Endodermal cell (in vitro differentiated cells): ENCODE measurements at places on chromosomes 1 and 21.

DNA sequence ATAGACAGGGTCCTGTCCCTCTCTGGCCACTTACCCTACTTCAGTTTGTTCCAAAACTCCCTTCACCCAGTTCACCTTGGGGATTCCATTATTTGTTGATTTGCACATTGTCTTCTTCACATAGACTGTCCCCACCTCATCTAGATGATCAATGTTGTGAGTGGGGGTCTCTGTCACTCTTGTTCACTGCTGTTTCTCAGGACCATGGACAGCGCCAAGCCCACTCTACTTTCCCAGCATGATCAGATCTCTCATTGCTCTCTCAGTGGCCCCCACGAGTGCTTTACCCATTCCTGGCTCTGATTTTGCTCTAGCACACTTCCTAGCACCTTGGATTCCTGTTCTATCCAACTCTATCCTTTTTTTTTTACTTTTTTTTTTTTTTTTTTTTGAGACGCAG lies 45.4 kb upstream of the IGSF21 start:
- H3K36me3 ChIP-seq = no peaks in the 10 kb centered on the region
- H3K4me3 ChIP-seq = no peak overlapping the region
- no peaks in the 10 kb centered on the region for H3K4me1 ChIP-seq
- no peak overlapping the region for H3K27ac ChIP-seq
- peaks cover 85% of the 10 kb centered on the region for H3K27me3 ChIP-seq

DNA sequence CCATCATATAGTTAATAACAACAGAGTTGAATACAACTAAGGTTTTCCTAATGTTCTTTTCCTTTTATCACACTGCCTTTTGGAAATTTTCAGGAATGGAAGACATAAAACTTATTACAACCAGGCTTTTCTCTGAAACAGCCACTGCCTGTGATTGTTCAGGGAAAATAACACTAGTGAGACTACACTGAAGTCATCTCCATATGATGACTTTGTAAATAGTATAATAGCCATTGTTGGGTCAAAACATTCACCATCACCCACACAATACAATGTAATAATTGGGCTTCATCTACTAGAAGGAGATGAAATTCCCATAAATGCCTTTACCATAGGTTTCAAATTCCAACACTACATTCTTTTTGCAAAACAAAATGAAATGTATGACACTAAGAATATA lies 5.0 kb downstream of the TESK2 start:
- H3K27ac ChIP-seq = no peak overlapping the region
- no peak for DNase-seq
- H3K4me1 ChIP-seq = no peaks in the 10 kb centered on the region
- H3K27me3 ChIP-seq = peaks cover 7% of the 10 kb centered on the region

GRCh38 chr1:158998781-158999161 lies 10.9 kb upstream of the IFI16 start:
- peak overlapping the region; percentile 80 for H3K4me3 ChIP-seq
- peak; percentile 65 for DNase-seq
- peaks cover 4% of the 10 kb centered on the region for H3K4me1 ChIP-seq
- H3K27ac ChIP-seq = peak overlapping the region; percentile 90

DNA sequence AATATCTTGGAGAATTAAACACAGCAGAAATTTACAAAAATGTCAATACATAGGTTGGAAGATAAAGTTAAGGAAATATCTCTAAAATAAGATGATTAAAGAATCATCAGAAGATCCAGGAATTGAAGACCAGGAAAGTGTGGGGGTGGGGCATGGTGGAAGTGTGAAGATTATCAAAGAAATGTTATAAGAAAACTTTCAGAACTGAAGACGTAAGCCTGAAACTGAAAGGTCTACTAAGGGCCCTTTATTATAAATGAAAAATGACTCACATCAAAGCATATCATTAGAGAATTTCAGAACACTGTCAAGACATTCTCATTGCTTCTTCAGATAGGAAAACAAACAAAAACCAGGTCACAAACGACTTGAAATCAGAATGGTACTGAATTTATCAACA lies 92.4 kb upstream of the DPT start:
- no peaks in the 10 kb centered on the region for H3K36me3 ChIP-seq
- H3K27me3 ChIP-seq = no peaks in the 10 kb centered on the region
- no peaks in the 10 kb centered on the region for H3K4me1 ChIP-seq
- H3K4me3 ChIP-seq = no peak overlapping the region
- no peak for DNase-seq

DNA sequence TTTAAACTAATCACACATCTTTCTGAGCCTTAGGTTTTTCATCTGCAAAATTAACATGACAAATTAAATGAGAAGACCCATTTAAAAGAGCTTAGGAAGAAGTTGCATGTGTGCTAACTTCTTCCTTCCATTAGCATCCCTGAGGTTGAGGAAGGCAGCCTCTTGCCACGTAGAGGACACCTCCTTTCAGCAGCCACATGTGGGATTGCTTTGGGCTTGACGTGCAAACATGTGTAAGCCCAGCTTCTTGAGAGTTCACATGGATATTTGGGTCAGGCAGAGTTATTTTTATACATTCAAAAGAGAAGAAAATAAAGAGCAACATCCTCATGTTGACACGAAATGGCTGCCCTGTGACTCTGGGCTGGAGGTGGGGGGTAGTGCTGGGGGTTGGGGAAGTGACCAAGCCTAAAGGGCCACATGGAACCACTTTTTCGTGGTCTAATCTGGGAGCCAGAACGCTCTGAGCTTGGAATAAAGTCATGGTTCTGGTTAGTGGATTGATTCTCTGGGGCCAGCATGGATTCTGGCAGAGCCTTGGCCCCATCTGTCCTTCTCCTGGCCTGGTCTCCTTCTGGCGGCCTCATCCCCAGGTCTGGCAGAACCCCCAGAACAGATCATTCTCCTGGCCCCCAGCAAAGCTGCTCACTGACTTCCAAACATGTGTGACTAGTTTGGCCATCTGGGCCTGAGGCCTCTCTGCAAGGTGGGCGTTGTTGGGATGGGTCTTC lies 137.1 kb upstream of the USP24 start:
- H3K36me3 ChIP-seq = no peaks in the 10 kb centered on the region
- no peak for DNase-seq
- H3K27me3 ChIP-seq = peaks cover 11% of the 10 kb centered on the region
- H3K4me3 ChIP-seq = no peak overlapping the region

GRCh38 chr1:205438213-205439158 lies 16.6 kb upstream of the LEMD1 start:
- peak; percentile 69 for DNase-seq
- H3K36me3 ChIP-seq = no peaks in the 10 kb centered on the region
- no peak overlapping the region for H3K27ac ChIP-seq

- H3K4me1 ChIP-seq = no peaks in the 10 kb centered on the region
- no peak overlapping the region for H3K27ac ChIP-seq
- H3K4me3 ChIP-seq = no peak overlapping the region
- peaks cover 35% of the 10 kb centered on the region for H3K36me3 ChIP-seq
- DNase-seq = no peak
- no peaks in the 10 kb centered on the region for H3K27me3 ChIP-seq
Observed at GRCh38 chr1:231026576-231026975, 13.5 kb downstream of the FAM89A start.

GRCh38 chr1:172662464-172663109 lies 3.7 kb downstream of the FASLG start:
- H3K4me3 ChIP-seq = no peak overlapping the region
- H3K27ac ChIP-seq = no peak overlapping the region
- no peaks in the 10 kb centered on the region for H3K4me1 ChIP-seq
- DNase-seq = no peak
- no peaks in the 10 kb centered on the region for H3K27me3 ChIP-seq

DNA sequence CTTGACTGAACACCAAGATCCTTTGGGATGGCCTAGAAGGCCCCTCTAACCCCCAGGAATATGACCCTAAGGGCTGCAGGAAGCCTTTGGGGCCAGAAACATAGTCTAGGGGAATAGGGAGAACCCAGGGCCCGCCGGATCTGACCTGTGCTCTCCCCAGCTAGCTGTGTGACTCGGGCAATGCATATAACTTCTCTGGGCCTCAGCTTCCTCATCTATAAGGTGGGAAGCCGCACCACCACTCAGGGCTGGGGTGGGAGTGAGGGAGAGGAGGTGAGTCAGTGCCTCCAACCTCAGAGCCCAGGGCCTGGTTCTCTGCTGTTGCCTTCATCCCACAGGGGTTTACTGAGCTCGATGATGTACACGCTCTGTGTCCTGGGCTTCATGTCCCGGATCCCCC lies 434.4 kb downstream of the PTPRU start:
- no peak overlapping the region for H3K4me3 ChIP-seq
- peaks cover 4% of the 10 kb centered on the region for H3K27me3 ChIP-seq
- no peaks in the 10 kb centered on the region for H3K4me1 ChIP-seq
- H3K36me3 ChIP-seq = no peaks in the 10 kb centered on the region
- DNase-seq = no peak

DNA sequence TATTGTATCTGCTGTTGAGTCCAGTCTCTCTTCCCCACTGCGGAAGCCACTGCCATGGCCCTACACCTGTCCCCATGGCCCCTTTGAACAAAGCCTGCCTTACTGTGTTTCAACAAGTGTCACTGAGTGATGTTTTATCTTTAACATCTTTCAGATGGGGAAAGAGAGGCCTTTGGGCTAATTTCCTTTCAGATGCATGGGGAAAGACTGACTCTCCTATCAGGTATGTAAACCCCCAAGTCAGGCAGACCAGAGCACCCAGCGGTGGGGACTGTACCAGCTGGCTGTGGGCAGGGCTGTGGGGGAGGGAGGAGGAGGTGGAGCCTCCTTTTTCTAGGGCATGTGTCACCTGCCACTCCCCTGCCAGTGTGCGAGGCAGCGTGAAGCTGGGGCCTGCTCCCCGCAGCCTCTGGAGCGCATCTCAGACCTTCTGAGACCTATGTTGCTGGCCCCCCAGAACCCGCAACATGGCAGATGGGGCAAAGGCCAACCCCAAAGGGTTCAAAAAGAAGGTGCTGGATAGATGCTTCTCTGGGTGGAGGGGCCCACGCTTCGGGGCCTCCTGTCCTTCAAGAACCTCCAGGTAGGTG lies at the start of gene PLA2G2F:
Gene PLA2G2F (plus strand): TSS at position 363 of the 590 bp plus-strand sequence. CDS start 105 bp downstream, at position 468.
- no peaks in the 10 kb centered on the region for H3K27me3 ChIP-seq
- no peak for DNase-seq
- no peaks in the 10 kb centered on the region for H3K4me1 ChIP-seq

- no peak for DNase-seq
- H3K27ac ChIP-seq = no peak overlapping the region
- no peak overlapping the region for H3K4me3 ChIP-seq
Observed at GRCh38 chr1:3155926-3156220, 86.9 kb downstream of the PRDM16 start.

- H3K36me3 ChIP-seq = no peaks in the 10 kb centered on the region
- DNase-seq = no peak
- H3K27ac ChIP-seq = no peak overlapping the region
Observed at GRCh38 chr1:86396498-86396890, 371 bp upstream of the ODF2L start.

GRCh38 chr1:244680667-244681066 lies 27.7 kb downstream of the DESI2 start:
- H3K27ac ChIP-seq = no peak overlapping the region
- peaks cover 9% of the 10 kb centered on the region for H3K36me3 ChIP-seq
- H3K4me1 ChIP-seq = no peaks in the 10 kb centered on the region
- no peaks in the 10 kb centered on the region for H3K27me3 ChIP-seq
- DNase-seq = no peak

DNA sequence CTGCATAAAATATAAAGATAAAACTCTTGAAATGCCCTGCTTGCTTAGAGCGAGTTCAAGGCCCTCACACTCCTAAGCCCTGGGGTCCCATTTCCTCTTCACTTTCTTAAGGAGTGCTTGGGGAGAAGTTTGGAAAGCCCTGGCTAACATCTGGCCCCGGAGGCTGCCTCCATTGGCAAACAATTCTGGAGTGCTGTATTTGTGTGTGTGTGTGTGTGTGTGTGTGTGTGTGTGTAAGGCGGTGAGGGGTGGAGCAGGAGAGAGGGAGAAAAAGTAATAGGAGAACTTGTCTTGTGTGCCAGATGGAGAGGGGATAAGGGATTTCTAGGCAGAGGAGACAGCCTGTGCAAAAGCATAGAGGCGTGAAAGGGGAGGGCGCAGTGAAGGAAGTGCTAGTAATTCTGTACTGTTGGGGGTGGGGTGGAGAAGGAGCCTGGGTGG lies 578 bp upstream of the TRIM62 start:
- H3K36me3 ChIP-seq = no peaks in the 10 kb centered on the region
- peak overlapping the region; percentile 30 for H3K27ac ChIP-seq
- DNase-seq = no peak

DNA sequence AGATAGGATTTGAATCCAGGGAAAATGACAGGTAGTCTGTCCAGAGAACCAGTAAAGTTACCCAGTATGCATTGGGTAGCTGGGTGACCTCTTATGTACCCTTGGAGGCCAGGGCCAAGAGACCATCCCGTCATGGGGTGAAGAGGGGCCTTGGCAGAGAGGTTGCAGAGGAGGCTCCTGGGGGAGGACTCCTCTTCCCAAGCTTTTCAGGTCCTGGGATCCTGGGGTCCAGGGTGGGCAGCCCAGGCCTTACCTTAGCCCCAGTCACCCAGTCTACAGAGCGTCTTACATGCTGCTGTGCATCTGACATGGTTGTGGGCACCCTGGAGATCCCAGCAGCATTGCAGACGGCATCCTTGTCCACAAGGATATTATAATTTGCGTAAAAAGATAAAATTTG lies 14.0 kb downstream of the PMF1 start:
- no peak overlapping the region for H3K4me3 ChIP-seq
- H3K4me1 ChIP-seq = no peaks in the 10 kb centered on the region
- peaks cover 53% of the 10 kb centered on the region for H3K36me3 ChIP-seq
- DNase-seq = no peak
- H3K27ac ChIP-seq = no peak overlapping the region

DNA sequence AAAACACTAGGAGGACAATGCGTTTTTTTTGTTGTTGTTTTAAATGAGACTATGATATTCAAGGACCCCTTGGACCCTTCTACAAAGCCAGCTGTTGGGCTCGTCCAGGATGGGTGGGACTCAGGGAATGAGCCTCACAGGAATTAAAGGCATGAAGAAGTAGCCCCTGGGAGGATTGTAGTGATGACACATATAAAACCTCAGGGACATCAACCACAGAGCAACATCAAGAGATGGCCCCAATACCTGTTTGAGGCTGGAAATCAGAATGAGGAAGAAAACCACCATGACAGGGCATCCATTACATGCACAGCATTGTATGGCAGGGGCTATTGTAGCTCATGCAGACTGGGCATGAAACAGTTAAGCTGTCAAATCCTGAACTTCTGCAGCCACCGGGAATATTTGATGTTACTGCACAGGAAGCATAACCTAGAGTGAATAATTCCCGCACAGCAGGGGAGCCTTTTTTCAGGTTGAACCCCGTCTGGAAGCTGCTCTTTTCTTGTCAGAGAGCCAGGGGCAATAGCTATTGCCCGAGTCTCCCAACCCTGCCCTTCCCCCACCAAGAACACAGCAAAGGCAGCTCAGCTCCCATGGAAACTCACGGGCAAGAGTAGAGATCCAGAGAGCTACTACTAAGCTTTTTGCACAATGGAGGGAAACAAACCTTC lies 140.2 kb upstream of the FGGY start:
- DNase-seq = peak; percentile 60
- H3K27me3 ChIP-seq = no peaks in the 10 kb centered on the region
- H3K4me1 ChIP-seq = peaks cover 3% of the 10 kb centered on the region
- H3K27ac ChIP-seq = peak overlapping the region; percentile 71
- no peaks in the 10 kb centered on the region for H3K36me3 ChIP-seq

GRCh38 chr1:170669107-170669445 lies 5.1 kb downstream of the PRRX1 start:
- H3K27ac ChIP-seq = no peak overlapping the region
- peaks cover 93% of the 10 kb centered on the region for H3K27me3 ChIP-seq
- H3K4me3 ChIP-seq = no peak overlapping the region

GRCh38 chr1:156705321-156705917 lies at the start of gene CRABP2:
Gene CRABP2 (minus strand): TSS chr1:156705583. CDS start chr1:156705446, 137 bp downstream.
- no peaks in the 10 kb centered on the region for H3K27me3 ChIP-seq
- peaks cover 3% of the 10 kb centered on the region for H3K36me3 ChIP-seq
- H3K27ac ChIP-seq = peak within 1 kb of the TSS; percentile 71
- H3K4me1 ChIP-seq = peaks cover 20% of the 10 kb centered on the region
- no peak for DNase-seq

- peaks cover 63% of the 10 kb centered on the region for H3K36me3 ChIP-seq
- H3K27me3 ChIP-seq = no peaks in the 10 kb centered on the region
- no peak overlapping the region for H3K27ac ChIP-seq
- peaks cover 7% of the 10 kb centered on the region for H3K4me1 ChIP-seq
- no peak overlapping the region for H3K4me3 ChIP-seq
Observed at GRCh38 chr1:236565530-236565929, 38.8 kb downstream of the HEATR1 start.
